ENCODE measurements at places on chromosomes 1 and 21.

- DNase-seq = peak; percentile 84
These were observed 28.9 kb upstream of the EFCAB14 start for GRCh38 chr1:46747683-46748288.

- no peak for DNase-seq
These were observed 53.6 kb downstream of the COL18A1 start for GRCh38 chr21:45458281-45459170.

GRCh38 chr21:42793774-42794173 is 85.6 kb downstream of the WDR4 start:
- DNase-seq = no peak

- no peak for DNase-seq
These were observed 23.3 kb upstream of the PADI6 start for GRCh38 chr1:17348593-17349234.

GRCh38 chr21:19999369-20000272 is 998.6 kb upstream of the NCAM2 start:
- no peak for DNase-seq

- no peak for DNase-seq
These were observed 3.2 kb downstream of the SLC6A17 start for GRCh38 chr1:110153407-110153950.

GRCh38 chr1:5448486-5448885 is 543.7 kb downstream of the NPHP4 start:
- DNase-seq = no peak

GRCh38 chr1:226838456-226838855 is 32.0 kb upstream of the PSEN2 start:
- no peak for DNase-seq

DNA sequence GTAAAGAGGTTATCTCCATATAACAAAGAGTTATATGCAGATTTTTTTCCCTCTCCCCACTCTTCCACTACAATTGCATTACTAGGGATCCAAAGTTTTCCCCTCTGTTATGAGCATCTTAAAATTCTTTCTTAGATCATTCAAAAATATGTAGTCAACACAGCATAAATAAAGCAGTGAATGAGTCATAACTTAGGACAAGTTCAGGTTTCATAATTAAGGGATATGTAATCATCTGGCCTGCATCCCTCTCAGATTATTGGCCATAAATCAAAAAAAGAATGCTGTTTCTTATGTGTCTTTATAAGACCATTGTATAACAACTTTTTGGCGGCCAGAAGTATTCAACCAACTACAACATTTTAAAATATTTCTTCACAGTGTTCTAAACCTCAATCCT is 1526.1 kb downstream of the KCNT2 start:
- peak; percentile 1 for DNase-seq
